ENCODE measurements at places on chromosomes 1 and 21. TPM values are rescaled to one million over a fixed set of nuclear protein-coding genes. Genes with fewer than 3 reads are reported as not detected.

GRCh38 chr1:98516306-98516705 is 145.2 kb upstream of the SNX7 start:
- no peak for DNase-seq

DNA sequence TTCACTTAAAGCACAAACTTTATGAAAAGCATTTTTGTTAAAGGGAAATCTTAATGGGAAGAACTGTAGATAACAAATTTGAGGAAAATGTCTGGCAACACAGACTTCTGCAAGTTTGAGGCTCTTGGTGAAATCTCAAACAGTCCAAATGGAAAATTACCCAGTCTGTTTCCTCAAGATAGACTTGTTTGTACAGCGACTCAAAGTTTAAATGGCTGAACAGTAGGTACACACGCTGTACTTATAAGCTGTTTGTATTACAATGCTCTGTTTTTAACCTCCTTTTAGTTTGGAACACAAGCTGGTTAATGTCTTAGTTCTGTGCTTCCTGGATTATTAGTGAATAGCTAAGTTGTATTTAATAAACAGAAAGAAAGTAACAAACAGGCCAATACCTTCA is 217.1 kb downstream of the NFIA start:
- no peak for DNase-seq

DNA sequence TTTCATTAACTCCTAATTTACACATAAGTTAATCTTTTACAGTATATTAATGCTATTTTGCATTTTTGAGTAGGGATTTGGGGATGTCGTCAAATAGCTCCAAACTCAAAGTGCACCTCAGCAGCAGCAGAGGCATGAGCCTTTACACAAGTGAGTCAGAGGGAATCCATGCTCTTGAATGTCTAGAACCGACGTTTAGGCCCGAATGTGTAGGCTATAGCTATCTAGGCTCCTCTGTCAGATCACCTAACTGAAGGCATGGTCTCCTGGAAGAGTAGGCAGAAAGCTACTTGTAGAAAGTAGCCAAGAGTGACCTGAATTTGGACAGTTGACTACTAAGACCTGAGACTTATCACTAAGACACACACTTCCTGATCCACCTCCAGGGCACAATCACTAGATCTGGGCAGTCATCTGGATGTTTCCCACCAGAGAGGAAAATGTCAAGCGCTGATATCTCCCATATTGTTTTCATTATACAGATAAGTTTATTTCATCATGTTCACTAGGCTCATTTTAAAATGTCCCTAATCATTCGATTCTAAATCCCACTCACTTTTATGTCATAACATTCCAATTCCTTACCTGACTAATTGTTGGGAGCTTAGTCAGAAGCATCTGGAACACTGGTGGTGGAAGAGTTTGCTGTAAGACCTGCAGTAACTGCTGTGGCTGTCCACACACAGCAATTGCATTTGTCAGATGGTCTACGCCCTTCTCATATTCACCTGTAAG is 15.3 kb downstream of the TOMM20 start:
- no peak for DNase-seq

DNA sequence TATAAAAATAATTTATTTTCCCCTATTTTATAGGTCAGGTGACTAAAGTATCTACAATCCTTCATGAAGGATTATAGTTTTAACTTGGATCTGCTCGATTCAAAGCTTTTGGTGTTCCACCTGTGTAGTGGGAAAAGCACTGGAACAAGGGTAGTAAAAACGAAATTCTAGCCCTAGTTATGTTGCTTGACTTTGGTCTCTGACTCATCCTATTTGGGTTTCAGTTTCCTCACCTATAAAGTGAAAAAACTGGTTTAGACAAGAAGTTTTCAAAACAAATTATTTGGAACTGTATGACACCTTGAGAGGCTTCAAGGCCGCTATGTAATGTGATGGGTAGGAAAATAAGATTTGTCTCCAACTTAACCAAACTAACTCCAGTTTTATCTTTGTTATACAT is 505.2 kb upstream of the ZRANB2 start:
- DNase-seq: no peak

GRCh38 chr1:37540036-37540785 is 13.9 kb downstream of the SNIP1 start:
- DNase-seq: no peak

DNA sequence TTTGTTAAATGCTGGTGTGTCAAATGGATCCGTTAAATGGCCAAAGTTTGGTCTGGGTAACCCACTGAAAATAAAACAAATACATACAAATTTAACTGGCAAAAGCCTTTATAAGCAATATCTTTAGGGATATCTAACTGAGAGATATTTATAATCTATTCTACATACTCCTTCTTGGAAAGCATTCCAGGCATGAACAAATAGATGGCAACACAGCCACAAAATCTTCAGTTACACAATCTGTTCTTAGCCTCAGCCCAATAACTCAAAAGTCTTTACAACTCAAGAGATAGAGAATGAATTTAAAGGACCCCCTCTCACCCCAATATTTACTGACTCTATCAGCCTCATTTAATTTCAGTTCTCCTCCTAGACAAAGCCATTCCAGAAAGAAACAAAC is 58.7 kb downstream of the NRDC start:
- no peak for DNase-seq

GRCh38 chr1:160665330-160666078 is 18.7 kb upstream of the SLAMF1 start:
- peak; percentile 89 for DNase-seq

GRCh38 chr1:225700889-225701465 is 48.1 kb upstream of the ENAH start:
- no peak for DNase-seq

- DNase-seq: no peak
These were observed 302.3 kb upstream of the RUNX1 start for GRCh38 chr21:35351434-35351833.

DNA sequence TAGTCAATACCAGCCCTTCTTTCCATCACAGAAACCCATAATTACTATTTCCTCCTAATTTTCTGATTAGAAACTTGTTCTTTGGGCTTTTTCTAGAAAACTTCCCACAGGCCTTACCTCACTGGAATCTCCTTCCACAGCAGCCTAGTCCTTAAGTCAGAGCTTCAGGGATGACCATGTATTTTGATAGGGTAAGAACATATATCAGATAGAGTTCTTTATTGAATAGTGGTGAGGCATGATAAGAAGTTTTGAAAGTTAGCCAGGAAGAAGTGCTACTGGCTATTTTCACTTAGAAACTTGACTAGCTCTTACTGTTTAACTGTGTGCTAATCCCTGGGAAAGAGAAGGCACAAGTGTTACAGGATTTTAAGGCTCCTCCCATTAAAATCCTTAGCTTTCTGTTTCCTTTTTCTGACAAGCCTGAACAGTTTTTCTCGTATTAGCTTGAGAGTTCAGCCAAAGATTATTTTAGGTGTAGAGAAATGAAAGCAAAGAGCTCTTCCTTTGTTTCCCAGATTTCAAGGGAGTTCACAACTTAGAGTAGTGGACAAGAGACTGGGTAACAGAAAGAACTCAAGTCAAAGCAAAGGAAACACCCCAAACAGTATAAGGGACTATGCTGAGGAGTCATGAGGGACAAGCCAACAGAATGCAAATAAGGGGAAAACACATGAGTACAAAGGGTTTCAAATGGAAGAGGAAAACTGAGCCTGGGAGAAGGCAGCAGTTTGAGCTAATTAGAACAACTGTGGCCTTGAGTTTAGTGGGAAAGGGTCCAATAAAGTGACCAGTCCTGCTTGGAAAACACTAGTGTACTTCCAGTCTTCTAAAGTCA is 37.2 kb upstream of the AIM2 start:
- no peak for DNase-seq

- no peak for DNase-seq
These were observed 52.7 kb upstream of the ATP5PO start for GRCh38 chr21:33968080-33968994.

DNA sequence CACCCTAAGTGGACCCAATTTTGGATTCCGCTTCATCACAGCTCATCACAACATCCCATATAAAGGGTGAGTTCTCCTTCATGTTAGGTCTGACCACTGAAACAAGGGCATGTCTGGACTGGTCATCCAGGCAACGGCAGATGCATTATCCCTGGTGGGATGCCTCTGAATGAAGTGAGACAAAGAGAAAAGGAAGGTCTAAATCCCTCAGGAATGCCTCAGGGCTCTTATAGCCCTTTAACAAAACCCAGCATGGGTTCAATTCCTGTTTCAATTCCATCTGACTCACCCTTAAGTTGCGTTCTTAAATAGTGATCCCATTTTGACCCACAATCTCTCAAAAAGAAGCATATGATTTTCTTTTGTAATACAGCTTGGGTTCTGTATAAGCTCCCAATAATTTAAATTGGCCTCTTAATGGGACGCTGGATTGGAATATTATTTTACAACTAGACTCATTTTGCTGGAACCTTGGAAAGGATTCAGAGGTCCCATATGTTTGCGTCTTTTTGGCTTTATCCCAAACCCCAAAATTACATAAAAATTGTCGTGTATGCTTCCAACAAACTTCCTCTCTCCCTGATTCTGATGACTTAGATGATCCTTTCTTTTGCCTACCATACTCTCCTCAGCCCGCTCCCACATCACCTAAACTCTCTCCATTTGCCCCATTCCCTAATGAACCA is 287.4 kb upstream of the ZP4 start:
- no peak for DNase-seq

- peak; percentile 68 for DNase-seq
These were observed 1.5 kb upstream of the BATF3 start for GRCh38 chr1:212700892-212701819.

- no peak for DNase-seq
These were observed 21.6 kb downstream of the CD244 start for GRCh38 chr1:160841079-160841478.

GRCh38 chr1:177206831-177207355 is 36.1 kb downstream of the BRINP2 start:
- no peak for DNase-seq

GRCh38 chr1:103616362-103616761 is 865 bp upstream of the AMY2A start:
- no peak for DNase-seq

The ZNF683 gene
- 0.14 TPM for total RNA-seq

The LYPD8 gene
- total RNA-seq: not detected

The IVL gene
- total RNA-seq: not detected

The DNM3 gene
- 1.8 TPM for total RNA-seq

All from Right ventricle myocardium inferior (tissue), 1 donor.